ENCODE measurements at places on chromosomes 1 and 21.

GRCh38 chr21:45128613-45129188 lies 54.3 kb downstream of the ADARB1 start:
- DNase-seq: no peak

- DNase-seq: no peak
Observed at GRCh38 chr21:16192902-16193301, 463.1 kb downstream of the USP25 start.

DNA sequence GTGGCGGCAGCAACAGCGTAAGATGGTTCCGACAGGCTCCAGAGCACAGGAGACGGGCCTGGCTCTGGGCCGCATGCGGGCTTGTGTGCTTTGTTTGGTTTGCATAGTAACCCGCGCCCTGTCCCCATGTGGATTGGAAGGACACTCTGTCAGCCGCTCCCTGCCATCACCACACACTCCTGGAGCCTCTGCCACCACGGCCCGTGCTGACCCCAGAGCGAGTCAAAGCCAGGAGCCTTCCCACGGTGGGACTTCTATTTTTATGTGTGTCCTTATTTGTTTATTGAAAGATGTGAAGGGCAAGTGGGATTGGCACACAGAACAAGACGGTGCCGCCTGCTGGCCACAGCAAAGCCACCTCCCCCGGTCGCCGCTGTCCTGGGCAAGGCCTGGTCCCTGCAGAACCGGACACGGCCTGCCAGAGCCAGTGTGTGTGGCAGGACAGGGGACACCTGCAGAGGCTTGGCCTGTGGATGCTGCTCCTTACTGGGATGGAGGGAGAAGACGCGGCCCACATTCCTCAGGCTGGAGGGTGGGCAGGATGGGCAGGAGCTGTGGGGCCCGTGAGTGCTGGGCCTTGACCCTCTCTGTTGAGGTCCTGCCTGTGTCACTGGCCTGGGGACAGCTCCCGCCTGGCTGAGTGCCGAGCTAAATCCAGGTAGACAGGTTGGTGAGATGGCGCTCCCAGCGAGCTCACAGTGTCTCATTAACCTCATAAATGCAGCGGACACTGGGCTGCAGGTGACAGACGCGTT lies 64.4 kb downstream of the AGPAT3 start:
- no peak for DNase-seq

GRCh38 chr1:39727221-39727931 lies 11.3 kb upstream of the PPIE start:
- no peak for DNase-seq

- no peak for DNase-seq
Observed at GRCh38 chr1:223707256-223708000, 4.9 kb upstream of the CAPN2 start.

- no peak for DNase-seq
Observed at GRCh38 chr1:38760562-38760961, 99.0 kb downstream of the RRAGC start.

- DNase-seq: no peak
Observed at GRCh38 chr1:32715901-32716311, 13.3 kb upstream of the SYNC start.

GRCh38 chr1:175715742-175716141 lies 27.7 kb downstream of the TNR start:
- no peak for DNase-seq

DNA sequence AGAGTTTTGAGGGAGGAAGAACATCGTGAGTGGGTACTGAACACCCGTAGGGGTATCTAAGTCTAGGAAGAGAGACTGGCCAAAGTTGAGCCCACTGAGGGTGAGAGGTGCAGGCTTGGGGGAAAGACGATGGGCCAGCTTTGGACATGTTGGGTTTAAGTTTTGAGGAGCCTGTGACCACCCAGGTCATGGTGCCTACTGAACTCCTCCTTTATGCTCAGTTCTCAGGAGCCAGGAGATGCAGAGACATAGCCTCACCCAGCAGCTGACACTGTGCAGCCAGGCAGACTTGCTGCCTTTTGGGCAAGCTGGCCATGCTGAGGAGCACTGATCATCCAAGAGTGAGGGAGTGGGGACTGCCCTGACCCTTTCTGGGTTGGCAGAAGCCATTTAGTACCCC lies 72.3 kb downstream of the TNR start:
- no peak for DNase-seq

DNA sequence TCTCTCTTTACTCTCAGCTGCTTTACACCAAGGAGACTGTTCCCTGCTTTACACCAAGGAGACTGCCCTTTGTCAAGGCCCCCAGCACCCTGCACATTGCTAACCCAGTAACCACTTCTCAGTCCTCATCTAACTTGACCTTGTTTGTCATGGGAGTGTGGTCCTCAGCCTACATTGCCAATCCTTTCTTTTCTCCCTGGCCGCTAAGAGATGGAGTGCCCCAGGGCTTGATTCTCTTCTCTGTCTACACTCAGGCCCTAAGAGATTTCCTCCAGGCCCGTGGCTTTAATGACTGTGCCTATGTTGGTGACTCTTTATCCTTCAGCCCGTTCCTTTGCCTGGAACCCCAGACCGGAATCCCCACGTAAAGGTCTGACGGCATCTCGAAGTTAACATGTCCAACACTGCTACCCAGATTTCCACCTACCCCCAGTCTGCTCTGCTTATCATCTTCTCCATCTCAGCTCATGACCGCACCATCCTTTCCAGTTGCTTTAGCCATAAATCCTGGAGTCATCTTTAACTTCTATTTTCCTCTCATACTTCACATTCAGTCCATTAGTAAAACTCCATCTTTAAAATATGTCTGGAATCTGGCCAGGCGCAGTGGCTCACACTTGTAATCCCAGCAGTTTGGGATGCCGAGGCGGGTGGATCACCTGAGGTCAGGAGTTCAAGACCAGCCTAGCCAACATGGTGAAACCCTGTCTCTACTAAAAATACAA lies 9.5 kb upstream of the SEMA4A start:
- no peak for DNase-seq

DNA sequence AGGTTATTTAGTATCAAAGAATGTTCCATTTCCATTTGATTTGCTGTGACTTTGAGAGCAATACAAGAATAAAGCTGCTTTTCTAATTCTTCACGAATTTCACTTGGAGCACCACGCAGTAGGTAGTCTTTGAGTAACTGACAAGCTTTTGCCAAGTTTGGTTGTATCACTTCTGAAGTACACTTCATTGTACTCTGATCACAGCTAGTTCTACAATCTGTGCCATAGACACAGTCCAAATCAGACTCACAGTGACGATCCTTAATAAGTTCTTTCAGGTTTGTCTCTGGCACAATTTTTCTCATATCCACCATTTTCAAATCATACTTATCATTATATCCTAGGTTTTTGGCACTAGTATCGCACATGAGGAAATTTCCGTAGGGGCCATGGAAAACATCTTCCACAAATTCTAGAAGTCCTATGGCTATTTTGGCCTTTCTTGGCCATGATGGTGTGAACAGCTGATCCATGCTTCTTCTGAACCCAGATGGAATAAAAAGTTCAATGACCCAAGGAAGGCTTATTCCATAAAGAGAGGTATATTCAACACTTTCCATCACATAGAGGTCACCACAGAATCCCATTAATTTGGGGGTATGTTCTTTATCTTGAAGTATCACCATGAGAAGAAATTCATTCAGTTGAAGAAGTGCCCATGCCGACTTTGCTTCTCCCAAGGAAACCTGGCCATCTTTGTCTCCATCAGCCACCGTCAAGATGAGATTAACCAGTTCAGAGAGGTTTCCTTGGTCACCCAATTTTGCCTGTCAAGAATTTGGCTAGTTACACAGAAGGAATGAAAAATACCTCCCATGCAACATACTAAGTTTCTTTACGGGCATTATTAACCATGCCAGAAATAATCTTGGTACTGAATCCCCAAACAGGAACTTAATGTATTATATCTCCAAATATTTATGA lies 11.9 kb downstream of the RPL5 start:
- DNase-seq: no peak

- no peak for DNase-seq
Observed at GRCh38 chr21:45255381-45256020, 32.2 kb downstream of the POFUT2 start.

DNA sequence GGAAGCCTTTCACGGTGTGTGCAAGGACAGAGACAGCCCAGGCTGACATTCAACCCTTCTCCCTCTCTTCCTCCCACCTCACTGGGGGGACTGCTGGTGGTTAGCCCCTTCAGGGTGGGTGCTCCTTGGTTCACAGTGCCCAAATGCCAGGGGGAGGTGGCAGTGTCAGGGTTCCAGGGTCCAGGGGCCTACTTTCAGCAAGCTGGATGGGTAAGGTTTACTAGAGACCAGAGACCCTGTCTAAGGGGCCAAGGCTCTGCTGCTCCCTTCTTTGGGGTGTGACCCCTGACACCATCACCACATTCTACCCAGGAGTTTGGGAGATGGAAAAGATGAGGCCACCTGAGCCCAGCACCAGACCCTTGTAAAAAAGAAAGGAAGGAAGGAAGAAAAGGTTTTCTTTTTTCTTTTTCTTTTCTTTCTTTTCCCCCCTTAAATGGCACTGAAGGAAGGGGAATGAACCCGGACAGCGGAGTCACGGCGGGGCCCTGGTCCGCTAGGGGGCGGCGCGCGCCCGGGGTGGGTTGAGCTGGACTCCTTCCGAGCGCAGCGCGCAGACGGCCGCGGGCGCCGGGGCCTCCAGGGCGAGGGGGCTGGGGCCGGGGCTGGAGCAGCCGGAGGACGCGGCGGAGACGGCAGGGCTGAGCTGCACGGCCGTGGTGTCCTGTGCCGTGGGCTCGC lies 18.8 kb downstream of the KNCN start:
- no peak for DNase-seq

DNA sequence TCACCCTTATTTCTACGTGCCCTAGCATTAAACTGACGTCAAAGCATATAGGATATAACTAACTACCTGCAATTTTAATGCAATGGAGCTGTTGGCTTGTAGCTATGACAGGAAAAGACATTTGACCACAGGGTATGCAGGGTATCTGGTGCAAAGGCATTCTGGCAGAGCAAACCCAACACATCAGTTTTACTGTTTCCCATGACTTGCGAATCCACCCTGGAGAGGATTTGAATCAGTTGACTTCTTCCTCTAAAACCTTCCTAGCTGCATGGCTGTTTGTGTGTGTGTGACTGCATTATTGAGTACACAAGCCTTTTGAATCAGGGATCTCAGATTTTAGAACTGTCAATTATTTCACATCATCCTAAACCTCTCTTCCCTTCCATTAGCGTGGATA lies 41.7 kb upstream of the SYT14 start:
- DNase-seq: no peak

DNA sequence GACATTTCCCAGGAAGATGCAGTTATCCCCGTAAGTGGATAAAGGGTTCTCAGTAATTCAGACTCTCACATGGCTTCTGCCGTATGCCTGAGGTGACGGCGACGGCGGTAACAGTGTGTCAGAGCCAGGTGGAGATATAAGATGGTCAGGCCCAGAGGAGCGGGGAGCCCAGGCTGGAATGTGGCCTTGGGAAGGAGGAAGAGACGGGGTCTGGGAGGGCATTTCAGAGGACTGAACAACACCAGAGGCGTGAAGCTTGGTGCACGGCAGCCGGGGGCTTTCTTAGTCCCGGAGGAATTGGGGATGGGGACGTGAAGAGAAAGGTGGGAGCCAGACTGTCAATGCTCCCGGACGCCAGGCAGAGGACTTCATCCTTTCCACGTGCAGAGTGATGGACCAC lies 1.0 kb downstream of the RER1 start:
- DNase-seq: no peak

DNA sequence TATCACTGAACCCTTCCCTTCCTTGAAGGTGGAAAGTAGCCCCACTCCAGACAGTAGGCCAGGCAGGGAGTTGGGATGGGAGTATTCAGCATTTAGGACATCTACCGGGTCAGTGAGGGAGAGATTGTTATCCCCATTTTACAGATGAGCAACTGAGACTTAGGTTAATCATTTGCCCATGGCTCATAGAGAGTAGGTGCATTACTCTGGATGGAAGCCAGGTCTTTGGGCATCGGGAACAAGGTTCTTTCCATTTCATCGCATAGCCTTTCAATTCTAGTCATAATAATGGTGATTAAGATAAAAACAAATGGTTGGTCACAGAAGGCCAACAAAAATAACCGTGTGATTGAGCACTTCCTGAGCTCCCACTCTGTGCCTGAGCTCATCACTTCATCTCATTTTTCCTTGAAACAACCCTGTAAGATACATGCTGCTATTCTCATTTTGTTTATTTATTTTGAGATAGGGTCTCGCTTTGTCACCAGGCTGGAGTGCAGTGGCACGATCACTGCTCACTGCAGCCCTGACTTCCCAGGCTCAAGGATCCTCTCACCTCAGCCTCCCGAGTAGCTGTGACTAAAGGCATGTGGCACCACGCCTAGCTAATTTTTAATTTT lies 64.8 kb downstream of the NAV1 start:
- no peak for DNase-seq

DNA sequence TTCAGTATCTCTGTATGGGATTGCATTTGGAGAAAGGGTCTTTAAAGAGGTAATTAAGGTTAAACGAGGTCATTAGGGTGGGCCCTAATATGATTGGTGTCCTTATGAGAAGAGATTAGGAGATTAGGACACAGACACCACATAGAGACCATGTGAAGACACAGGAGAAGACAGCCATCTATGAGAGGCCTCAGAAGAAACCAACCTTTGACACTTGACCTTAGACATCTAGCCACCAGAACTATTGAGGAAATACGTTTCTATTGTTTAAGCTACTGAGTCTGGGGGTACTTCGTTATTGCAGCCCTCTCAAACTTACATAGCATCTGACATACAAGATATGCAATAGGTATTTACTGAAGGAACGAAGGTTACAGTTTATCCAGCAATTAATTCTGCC lies 7.3 kb upstream of the VPS45 start:
- no peak for DNase-seq

GRCh38 chr1:36420836-36421317 lies 23.2 kb upstream of the LSM10 start:
- DNase-seq: peak; percentile 59

GRCh38 chr1:196545222-196545621 lies 63.0 kb downstream of the KCNT2 start:
- no peak for DNase-seq

DNA sequence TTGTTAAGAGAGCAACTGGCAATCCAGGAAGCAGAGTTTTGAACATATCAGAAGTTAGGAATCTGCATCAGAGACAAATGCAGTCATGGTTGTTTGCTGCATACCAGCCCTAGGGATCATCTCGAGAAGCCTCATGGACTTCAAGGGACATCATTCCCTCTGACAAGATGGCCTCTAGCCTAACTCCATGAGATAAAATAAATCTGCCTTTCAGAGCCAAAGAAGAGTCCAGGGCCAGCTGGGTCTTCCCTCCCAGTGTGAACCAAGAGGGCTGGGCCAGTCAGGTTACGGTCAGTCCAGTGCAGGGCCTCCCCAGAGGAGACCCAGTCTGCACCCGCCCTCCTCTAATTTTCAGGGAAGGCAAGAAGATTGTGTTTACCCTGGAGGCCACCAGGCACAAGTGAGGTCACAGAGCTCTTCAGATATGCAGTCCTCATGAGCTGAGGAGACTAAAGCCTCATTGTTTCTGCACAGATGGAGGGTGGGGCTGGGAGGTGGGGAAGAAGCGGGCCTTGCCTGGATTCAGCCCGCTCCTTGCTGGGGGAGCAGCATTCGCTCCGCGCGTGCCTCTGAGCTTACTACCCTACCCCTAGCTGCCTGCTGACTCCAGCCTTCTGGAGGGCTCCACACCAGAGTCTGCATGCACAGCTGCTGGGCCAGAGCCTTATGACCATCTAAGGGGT lies 52.8 kb downstream of the CAPN2 start:
- DNase-seq: no peak
